Uterus (tissue), 4 donors: ENCODE measurements at places on chromosomes 12 and 14. TPM values are rescaled to one million over a fixed set of nuclear protein-coding genes. Genes with fewer than 3 reads are reported as not detected.

DNA sequence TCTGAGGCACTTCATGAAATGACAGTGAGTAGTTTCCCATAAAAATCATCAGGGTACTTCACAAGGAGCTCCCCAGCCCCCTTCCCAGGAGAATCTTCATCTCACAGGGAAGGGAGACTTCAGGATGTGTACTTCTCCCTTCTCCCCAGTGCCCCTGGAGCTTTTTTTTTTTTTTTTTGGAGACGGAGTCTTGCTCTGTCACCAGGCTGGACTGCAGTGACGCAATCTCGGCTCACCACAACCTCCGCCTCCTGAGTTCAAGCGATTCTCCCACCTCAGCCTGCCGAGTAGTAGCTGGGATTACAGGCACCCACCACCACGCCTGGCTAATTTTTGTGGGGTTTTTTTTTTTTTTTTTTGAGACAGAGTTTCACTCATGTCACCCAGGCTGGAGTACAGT is 10.4 kb downstream of the ITPK1 start:
- no peak overlapping the region for H3K27ac ChIP-seq
- DNase-seq: peak; percentile 58
- H3K27me3 ChIP-seq: no peaks in the 10 kb centered on the region
- H3K4me3 ChIP-seq: no peak overlapping the region

DNA sequence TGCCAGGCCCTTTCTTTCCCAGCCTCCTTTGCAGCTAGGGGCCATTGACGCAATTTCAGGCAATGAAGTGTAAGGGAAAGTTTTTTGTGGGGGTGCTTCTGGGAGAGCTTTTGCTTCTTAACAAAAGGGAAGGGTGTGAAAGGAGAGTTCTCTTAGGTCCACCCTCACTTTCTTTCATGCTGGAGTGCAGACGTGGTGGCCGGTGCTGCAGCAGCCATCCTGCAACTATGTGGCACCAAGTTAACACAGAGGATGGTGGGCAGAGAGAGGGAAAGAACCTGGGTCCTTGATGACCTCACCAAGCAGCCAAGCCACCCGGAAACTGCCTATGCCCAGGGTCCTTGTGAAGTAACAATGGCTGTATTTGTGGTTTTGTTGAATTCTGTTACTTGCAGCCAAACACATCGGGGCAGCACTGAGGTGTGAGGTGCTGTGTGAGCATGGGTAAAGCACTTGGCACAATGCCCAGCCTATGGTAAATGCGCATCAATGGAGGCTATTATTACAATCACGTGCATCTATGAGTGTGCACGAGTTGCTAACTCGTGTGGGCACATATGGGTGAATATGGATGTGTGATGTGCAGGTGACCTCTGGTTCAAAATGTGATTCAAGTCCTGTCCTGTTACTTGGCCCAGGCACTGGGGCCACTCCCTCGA is 122.6 kb downstream of the CALM1 start:
- no peak overlapping the region for H3K27ac ChIP-seq
- H3K4me3 ChIP-seq: no peak overlapping the region
- peaks cover 20% of the 10 kb centered on the region for H3K4me1 ChIP-seq
- H3K36me3 ChIP-seq: no peaks in the 10 kb centered on the region
- no peak for DNase-seq

- DNase-seq: peak; percentile 43
- peak overlapping the region; percentile 56 for H3K4me3 ChIP-seq
- peak overlapping the region; percentile 96 for H3K27ac ChIP-seq
- H3K27me3 ChIP-seq: no peaks in the 10 kb centered on the region
Observed at GRCh38 chr12:68609998-68610369, 715 bp upstream of the RAP1B start.

GRCh38 chr12:127660961-127661360 is 606.0 kb upstream of the TMEM132C start:
- H3K27me3 ChIP-seq: no peaks in the 10 kb centered on the region
- no peak overlapping the region for H3K27ac ChIP-seq
- H3K36me3 ChIP-seq: no peaks in the 10 kb centered on the region
- no peak overlapping the region for H3K4me3 ChIP-seq
- no peak for DNase-seq

GRCh38 chr14:76589246-76589645 is 172.0 kb upstream of the VASH1 start:
- no peak overlapping the region for H3K4me3 ChIP-seq
- no peak overlapping the region for H3K27ac ChIP-seq
- no peak for DNase-seq
- no peaks in the 10 kb centered on the region for H3K4me1 ChIP-seq
- no peaks in the 10 kb centered on the region for H3K27me3 ChIP-seq
- H3K36me3 ChIP-seq: no peaks in the 10 kb centered on the region

DNA sequence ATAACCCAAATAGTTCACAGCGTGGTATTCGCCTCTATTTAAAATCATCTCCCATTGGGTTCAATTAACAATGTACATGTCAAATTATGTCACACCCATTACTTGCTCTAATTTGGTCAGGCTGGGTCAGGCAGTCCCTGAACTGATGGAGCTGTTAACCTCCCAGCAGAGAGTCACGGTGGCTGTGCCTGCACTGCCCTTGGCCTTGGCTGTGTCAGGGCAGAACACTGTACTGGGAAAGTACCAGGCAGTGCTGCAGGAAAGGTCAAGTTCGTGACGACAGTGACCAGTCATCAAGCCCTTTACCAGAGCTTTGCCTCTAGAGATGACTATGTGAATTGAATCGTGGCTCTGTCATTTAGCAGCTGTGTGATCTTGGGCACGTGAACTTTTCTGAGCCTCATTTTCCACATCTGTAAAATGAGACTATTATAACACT is 100.0 kb downstream of the ARF6 start:
- H3K4me1 ChIP-seq: no peaks in the 10 kb centered on the region
- DNase-seq: no peak
- no peak overlapping the region for H3K27ac ChIP-seq
- no peak overlapping the region for H3K4me3 ChIP-seq

VASH1 gene
- total RNA-seq: 23.4 TPM

MFAP5 gene
- total RNA-seq: 194 TPM

CCDC197 gene
- not detected for total RNA-seq

MYH6 gene
- total RNA-seq: not detected

SLC8A3 gene
- 0.85 TPM for total RNA-seq

CLEC9A gene
- not detected for total RNA-seq

BCAT1 gene
- total RNA-seq: 93.5 TPM
